ENCODE measurements at places on chromosomes 7 and 10.

GRCh38 chr7:107728276-107728675, 15.7 kb upstream of the CBLL1 start:
- no peak for DNase-seq

DNA sequence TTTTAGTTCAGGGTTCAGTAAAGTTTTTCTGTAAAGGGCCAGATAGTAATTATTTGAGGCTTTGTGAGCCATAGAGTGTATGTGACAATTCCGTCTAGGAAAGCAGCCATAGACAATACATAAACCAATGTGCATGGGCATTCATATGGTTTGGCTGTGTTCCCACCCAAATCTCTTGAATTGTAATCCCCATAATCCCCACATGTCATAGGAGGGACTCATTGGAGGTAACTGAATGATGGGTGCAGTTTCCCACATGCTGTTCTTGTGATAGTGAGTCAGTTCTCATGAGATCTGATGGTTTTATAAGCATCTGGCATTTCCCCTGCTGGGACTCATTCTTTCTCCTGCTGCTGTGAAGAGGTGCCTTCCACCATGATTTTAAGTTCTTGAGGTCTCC, 29.9 kb downstream of the SEC61G start:
- no peak for DNase-seq

DNA sequence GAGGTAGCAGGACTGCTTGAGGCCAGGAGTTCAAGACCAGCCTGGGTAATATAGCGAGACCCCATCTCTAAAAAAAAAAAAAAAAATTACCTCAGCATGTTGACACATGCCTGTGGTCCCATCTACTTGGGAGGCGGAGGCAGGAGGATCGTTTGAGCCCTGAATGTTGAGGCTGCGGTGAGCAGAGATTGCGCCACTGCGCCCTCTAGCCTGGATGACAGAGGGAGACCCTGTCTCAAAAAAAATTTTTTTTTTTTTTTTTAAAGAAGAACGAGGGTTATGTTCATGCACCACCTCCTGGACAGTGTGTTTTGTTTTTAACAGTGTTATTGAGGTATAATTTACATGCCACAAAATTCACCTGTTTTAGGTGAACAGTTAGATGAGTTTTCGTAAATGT, 51.1 kb upstream of the SEPHS1 start:
- no peak for DNase-seq

DNA sequence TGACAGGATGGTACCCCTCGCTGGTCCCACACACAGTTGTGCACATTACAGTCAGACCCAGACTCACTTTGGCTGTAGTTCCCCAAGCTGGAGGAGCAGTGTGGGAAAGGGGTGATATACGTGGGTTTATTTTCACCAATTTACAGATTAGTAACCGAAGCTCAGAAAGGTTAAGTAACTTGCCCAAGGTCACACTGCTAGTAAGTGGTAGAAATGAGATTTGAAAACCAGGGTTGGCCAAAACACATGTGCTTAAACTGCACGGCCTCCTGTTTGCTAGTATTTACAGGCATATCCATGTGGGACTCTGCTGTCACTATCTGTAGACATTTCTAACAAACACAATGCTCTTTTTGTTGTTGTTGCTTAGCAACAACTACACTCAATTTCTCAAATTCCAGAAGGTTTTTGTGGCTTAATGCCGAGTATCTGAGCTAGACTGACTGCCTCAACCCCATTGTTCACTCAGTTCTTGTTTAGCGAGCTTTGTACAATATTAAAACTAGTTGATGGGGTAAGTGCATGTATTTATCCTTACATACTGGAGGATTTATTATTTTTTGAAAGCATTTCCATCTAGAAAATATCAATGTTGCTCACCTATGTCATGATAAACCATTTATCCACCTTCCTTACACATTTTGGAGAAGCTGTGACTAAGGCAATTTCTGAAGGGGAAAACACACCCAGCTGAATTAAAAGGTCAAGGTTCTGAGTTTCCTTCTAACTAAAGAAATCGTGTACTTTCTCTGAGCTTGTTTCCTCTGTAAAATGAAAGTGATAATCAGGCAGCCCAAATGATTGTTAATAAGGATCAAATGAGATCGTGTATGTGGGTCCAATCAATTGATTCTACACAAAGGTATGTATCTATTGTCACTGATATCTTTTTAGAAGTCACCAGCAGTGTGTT, 5.3 kb upstream of the TMEM139 start:
- no peak for DNase-seq

DNA sequence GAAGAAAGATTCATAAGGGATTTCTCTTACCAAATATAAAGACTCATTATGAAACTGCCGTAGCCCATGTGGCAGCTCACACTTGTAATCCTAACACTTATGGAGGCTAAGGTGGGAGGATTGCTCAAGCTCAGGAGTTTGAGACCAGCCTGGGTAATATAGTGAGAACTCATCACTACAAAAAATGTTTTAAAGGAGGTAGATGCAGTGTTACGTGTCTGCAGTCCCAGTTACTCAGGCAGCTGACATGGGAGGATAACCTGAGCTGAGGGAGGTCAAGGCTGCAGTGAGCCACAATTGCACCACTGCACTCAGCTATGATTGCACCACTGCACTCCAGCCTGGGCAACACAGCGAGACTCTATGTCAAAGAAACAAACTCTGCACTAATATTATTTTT, 18.1 kb upstream of the DNA2 start:
- peak; percentile 62 for DNase-seq

DNA sequence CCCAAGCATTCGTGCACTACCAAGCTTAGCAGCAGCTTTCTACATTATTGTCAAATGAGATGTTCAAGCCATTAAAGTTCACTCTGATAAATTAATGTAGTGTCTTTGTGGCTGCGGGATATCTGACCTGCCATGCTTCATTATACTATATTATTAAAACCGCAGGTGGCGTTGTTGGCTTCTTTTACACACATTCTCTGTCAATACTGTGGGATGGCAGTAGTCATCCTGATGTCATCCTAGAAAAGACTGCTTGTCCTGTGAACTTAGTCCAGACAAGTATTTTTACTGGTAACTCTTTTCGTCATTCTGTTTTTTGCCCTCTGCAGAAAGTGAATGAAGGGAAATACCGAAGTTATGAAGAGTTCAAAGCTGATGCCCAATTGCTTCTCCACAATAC, 103.9 kb downstream of the ZMYND11 start:
- DNase-seq = no peak

GRCh38 chr10:16809074-16809718, 8.0 kb downstream of the RSU1 start:
- peak; percentile 58 for DNase-seq

DNA sequence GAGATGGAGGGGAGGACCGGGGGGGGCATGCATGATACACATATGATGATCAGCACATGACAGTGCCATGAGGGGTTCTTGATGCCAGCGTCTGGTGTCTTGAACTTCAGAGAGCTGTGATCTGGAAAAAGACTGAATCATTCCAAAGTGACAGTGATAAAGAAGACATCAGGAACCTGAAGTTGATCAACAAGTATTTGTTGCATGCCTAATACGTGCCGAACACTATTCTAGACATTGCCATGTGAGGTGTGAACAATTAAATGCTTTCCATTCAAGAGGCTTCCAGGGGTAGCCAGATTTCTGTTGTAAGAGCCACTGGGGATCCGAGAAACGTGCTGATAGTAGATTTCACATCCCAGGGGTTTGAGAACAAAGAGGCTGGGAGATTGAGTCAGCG, 6.2 kb downstream of the MCM10 start:
- no peak for DNase-seq

- DNase-seq = no peak
Measured at GRCh38 chr7:141792526-141792925, 2.5 kb downstream of the TAS2R5 start.

- no peak for DNase-seq
Measured at GRCh38 chr10:3486346-3487065, 298.5 kb downstream of the KLF6 start.

- DNase-seq = no peak
Measured at GRCh38 chr7:47313564-47313963, 268.3 kb downstream of the TNS3 start.

- DNase-seq = peak; percentile 84
Measured at GRCh38 chr7:107659666-107660065, 962 bp upstream of the SLC26A4 start.

- no peak for DNase-seq
Measured at GRCh38 chr7:130379921-130380860, at the start of gene CPA1. Gene CPA1, plus strand, starts transcription at chr7:130380494. Its CDS starts 27 bp downstream, at chr7:130380521.

DNA sequence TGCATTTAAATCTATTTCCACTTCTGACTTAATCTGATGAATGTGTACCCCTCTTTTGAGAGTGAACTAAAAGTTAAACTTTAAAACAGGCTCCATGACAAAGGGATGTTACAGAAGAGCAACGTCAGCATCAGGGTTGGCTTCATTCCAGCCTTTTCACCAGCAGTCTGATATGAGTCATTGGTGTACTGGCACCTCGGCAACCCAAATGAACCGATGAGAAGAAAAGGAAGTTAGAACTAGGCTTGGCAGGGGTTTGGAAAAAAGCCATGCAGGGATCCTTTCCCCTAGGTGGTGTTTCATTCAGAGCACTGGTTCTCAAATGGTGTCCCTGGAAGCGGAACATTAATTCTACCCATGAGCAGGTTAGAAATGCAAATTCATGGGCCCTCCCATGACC, 53.6 kb downstream of the SEC61G start:
- DNase-seq = peak; percentile 3

GRCh38 chr7:38273286-38273995, at the start of gene TARP:
Gene TARP, minus strand, starts transcription at chr7:38273636.
- DNase-seq = no peak

DNA sequence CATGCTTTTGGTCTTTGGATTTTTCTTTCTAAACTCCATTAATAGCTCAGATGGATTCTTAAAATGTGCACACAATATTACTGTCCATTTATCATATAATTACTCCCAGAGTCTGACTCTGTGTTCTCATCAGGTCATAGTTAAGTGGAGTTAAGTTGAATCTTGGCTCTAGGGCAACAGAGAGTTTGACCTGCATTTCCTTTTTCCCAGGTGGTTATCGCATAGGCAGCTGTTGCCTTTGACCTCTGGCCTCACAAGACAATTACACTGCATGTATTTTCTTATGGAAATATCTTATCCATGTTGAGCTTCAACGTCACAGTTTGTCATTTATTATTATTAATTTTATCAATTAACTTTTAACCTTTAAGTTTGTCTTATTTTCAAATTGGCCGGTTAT, 237.5 kb upstream of the HGF start:
- no peak for DNase-seq

DNA sequence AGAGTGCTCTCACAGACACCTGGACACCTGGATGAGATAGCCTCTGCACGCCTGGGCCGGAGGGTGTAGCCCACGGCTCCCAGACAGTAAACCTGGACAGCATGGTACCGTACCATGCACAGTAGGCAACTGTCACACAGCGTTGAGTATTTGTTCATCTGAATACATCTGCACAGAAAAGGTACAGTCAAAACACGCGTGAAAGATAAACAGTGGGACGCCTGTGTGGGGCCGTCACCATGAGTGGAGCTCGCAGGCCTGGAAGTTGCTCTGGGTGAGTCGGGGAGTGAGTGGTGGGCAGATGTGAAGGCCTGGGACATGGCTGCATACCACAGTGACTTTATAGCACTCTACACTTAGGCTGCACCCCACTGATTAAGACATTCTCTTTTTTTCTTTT, 280.0 kb upstream of the SHH start:
- DNase-seq = no peak

GRCh38 chr10:123883673-123884320, 7.8 kb downstream of the CPXM2 start:
- no peak for DNase-seq

GRCh38 chr7:50346545-50347497, 42.3 kb downstream of the IKZF1 start:
- no peak for DNase-seq

GRCh38 chr10:4450981-4451908, 374.8 kb upstream of the AKR1E2 start:
- peak; percentile 9 for DNase-seq

- DNase-seq = no peak
Measured at GRCh38 chr10:24397662-24398061, 188.7 kb downstream of the KIAA1217 start.

DNA sequence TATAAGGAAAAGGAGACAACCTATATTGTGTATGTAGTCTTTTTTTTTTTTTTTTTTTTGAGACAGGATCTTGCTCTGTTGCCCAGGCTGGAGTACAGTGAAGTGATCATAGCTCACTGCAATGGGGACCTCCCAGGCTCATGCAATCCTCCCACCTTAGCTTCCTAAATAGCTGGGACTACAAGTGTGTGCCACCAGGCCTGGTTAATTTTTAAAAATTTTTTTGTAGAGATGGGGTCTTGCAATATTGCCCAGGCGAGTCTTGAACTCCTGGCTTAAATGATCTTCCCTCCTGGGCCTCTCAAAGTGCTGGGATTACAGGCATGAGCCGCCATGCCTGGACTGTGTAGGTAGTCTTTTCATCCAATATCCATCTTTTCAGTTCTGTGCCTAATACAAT, 78.7 kb upstream of the ARHGAP21 start:
- no peak for DNase-seq

DNA sequence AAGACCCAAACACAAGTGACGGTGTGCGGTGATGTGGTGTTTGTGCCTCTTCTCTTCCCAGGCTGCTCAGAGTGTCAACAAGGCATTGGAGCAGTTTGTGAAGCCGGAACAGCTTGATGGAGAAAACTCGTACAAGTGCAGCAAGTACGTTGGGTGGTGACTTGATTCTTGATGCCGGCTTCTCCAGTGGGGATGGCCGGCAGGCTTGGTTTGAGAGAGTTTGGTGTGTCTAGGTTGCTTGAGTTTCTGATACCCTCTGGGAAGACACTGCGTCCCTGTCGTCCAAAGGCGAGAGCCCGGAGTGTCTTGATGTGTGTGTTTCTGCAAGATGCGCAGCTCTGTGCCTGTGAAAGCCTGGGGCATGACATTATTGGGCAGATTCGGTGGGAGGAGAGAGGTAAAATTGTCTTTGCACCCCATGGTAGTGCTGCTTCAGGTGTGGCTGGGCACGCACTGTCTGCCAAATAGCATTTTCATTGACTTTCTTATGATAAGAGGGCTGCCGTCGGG, 111.8 kb downstream of the ANKRD61 start:
- DNase-seq = no peak

- DNase-seq = no peak
Measured at GRCh38 chr7:38819463-38819862, 89.5 kb downstream of the VPS41 start.

GRCh38 chr10:118629211-118629610, 33.8 kb upstream of the PRLHR start:
- no peak for DNase-seq

GRCh38 chr10:82397854-82398253, 522.9 kb downstream of the NRG3 start:
- DNase-seq = no peak

- DNase-seq = no peak
Measured at GRCh38 chr10:85922356-85923129, 444.1 kb downstream of the GRID1 start.

GRCh38 chr7:119545118-119545517, 727.9 kb upstream of the KCND2 start:
- DNase-seq = peak; percentile 9
